ENCODE measurements at places on chromosomes 2 and 18. TPM values are rescaled to one million over a fixed set of nuclear protein-coding genes. Genes with fewer than 3 reads are reported as not detected.

EFHD1 gene
- total RNA-seq = not detected

TUBA3D gene
- total RNA-seq = not detected

NLRC4 gene
- not detected for total RNA-seq

NYAP2 gene
- not detected for total RNA-seq

LINC00305 gene
- not detected for total RNA-seq

FBXO36 gene
- 0.52 TPM for total RNA-seq

LCT gene
- total RNA-seq = 0.06 TPM

TEKT4 gene
- not detected for total RNA-seq

SULT1C4 gene
- not detected for total RNA-seq

CXCR4 gene
- total RNA-seq = 1,661 TPM

ACTR2 gene
- total RNA-seq = 128 TPM

CLEC4F gene
- not detected for total RNA-seq

PDCD1 gene
- total RNA-seq = 9.5 TPM

TAF1B gene
- total RNA-seq = 10.8 TPM

DLX2 gene
- not detected for total RNA-seq

TXNDC2 gene
- not detected for total RNA-seq

CD226 gene
- 74.8 TPM for total RNA-seq

NEMP2 gene
- 12.2 TPM for total RNA-seq

IL1RL2 gene
- not detected for total RNA-seq

OST4 gene
- total RNA-seq = 232 TPM

ZAP70 gene
- total RNA-seq = 470 TPM

FOXI3 gene
- total RNA-seq = not detected

MAP3K2 gene
- 103 TPM for total RNA-seq

PSMA8 gene
- 0.27 TPM for total RNA-seq

C2orf66 gene
- total RNA-seq = not detected

KANSL1L gene
- 6.7 TPM for total RNA-seq

ARHGEF33 gene
- total RNA-seq = not detected

UGT1A10 gene
- not detected for total RNA-seq

MFSD2B gene
- total RNA-seq = 0.28 TPM

MC5R gene
- total RNA-seq = not detected

CDH2 gene
- not detected for total RNA-seq

ALPG gene
- not detected for total RNA-seq

SPC25 gene
- 0.17 TPM for total RNA-seq

CFAP53 gene
- 0.47 TPM for total RNA-seq

AGBL5 gene
- 11.6 TPM for total RNA-seq

GPR17 gene
- total RNA-seq = not detected

CCDC74B gene
- 0.56 TPM for total RNA-seq

MLPH gene
- not detected for total RNA-seq
